Muscle of leg (tissue), 16 donors: ENCODE measurements at places on chromosomes 3 and 15.

- no peak for DNase-seq
Observed at GRCh38 chr3:23390989-23391553, 187.9 kb downstream of the UBE2E2 start.

DNA sequence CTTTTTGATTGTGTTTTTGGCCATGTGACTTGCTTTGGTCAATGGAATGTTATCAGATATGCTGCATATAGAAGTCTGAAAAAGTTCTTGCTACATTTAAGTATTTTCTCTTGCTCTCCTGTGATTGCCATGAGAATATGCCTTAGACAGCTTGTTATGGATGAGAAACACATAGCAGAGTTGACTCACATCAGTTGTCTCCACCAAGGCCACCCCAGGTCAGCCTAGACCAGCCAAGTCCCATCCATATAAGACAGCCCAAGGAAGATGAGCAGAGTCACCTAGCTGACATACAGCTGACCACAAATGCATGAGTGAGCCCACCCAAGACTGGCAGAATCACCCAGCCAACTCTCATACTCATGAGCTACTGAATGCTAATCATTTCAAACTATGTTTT, 153.0 kb downstream of the THRB start:
- no peak for DNase-seq

DNA sequence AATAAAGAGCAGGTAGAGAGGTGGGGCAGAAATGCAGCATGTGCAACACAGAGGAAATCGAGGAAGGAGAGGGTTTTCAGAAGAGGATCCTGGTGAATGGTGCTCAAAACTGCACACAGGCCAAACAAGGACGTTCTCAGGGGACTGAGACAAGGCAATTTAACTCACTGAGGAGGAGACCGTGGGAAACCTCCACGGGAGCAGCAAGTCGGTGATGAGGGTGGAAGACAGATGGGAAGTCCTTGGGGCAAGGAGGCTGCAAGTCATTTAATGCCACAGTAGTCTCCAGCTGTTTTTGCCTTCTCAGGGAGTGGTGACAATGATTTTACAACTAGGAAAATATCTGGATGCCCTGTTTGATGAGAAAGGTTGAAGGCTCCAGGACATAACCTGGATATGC, 11.5 kb upstream of the PDIA5 start:
- no peak for DNase-seq

DNA sequence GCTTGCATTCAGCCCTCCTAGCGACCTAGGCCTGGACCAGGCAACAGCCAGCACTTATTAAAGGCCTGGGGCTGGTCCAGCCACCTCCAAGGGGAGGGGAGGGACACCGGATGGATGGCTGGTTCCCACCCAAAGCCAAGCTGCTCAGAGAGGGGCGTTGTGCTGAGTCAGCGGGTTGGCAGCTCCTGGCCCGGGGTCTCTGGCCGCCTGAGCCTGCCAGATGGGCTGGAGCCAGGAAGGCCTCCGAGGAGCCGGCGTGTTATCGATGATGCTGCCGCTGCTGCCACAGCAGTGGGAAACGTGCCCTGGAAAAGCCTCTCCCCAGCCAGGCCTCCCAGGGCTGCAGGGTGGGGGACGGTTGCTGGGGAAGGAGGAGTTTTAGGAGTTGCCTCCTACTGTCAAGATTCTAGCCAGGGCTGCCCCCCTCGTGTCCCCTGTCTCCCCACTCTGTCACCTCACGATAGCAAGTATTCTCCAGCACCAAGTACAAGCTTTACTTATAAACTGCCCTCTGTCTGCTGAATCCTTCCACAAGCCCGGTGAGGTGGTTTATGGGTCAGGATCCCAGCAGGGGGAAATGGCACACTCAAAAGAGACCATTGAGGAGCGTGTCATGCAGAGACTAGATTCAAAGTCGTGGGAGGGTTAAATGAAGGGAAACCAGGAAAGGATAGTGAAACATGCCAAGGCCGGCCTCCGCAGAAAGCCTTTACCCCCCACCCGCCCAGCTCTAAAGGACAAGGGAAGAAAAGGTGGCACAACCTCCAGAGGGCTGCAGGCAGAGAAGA, 43.2 kb upstream of the TSEN2 start:
- peak; percentile 87 for DNase-seq

GRCh38 chr3:176807938-176808337, 389.3 kb downstream of the TBL1XR1 start:
- DNase-seq, result no peak

GRCh38 chr3:55167586-55168317, 239.9 kb upstream of the LRTM1 start:
- no peak for DNase-seq

DNA sequence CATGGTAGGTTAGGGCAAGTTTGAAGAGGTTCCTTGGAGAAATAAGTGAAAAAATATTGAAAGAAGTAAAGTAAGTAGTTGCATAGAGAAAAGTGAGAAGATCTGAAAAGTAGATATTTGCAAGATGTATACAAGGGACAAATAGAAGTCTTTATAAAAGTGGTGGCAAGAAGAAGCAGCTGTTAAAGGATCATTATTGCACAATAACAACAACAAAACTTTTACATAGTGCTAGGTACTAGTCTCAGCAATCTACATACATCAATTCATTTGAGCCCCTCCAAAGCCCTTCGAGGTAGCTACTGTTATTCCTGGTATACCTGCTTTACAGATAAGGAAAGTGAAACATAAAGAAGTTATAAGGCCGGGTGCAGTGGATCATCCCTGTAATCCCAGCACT, 239.6 kb downstream of the MEIS2 start:
- no peak for DNase-seq
